ENCODE measurements at places on chromosomes 5 and 9.

DNA sequence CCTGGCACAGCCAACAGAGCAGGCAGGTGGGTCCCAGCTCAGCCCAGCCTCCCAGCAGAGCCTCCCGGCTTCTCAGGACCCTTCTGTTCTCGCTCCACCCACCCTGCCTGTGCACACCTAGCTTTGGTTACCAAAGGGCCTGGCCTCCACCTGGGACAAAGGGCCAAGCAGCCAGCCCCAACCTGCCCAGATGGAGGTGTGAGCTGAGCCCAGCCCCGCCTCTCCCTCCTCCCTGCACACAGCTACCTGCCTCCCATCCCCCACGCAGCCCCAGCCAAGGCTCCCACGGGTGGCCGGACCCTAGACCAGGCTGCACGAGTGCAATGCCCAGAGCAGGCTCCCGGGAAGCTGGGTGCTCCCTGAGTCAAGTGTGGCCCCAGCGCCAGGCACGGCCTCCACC is 5.6 kb downstream of the TPRN start:
- no peak for DNase-seq

DNA sequence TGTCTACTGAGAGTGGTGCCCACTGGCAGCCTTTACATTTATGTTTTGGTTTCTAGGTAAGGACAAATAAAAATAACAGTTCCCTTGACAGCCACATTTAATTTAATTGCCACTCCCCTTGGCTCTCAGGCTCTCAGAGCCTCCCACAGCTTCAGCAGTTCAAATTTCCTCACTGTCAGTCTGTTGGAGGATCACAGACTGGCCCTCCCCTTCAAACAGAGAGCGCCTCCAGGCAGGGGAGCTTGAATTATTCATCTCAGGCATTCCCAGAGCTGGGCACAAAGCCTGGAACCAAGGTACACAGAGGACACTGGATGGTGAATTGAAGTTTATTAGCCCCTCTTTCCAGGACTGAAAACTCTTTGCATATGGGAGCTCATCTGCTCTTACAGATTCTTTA is 407.7 kb downstream of the SPOCK1 start:
- DNase-seq, result no peak

- no peak for DNase-seq
Observed at GRCh38 chr5:144352330-144352729, 181.7 kb downstream of the KCTD16 start.

- no peak for DNase-seq
Observed at GRCh38 chr5:104045987-104046386, 483.4 kb upstream of the NUDT12 start.

GRCh38 chr9:127781806-127782205 is 3.3 kb upstream of the SH2D3C start:
- no peak for DNase-seq

DNA sequence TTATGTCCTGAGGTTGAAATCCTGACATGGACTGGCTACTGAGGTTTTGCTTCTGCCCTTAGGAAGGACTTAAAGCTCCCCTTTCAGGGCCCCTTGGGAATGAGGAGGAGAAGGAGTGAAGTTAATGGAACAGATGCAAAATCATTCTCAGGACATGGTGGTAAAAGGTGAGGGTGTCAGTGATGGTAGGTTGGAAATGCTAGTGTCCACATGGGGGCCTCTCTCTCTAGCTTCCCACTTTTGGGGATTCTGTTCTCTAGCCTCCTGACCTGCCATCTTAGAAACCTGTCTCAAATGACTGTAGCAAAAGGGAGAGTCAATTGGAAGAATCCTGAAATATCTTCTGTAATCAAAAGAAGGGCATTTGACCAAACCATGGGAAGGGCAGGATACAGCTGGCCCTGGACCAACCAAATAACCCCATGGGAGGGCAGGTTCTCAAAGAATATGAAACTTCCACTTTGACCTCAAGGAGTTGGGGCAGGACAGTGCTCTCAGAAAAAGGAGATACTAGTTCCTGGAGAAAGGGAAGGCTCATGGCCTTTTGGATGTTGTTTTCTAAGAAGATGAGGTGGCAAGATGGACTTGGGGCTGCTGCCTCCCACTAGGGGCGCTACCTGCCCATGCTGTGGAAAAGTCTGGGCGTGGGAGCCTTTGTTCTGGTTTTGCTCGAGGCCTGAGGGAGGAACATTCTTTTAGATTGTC is 21.2 kb upstream of the MLANA start:
- DNase-seq, result peak; percentile 70

DNA sequence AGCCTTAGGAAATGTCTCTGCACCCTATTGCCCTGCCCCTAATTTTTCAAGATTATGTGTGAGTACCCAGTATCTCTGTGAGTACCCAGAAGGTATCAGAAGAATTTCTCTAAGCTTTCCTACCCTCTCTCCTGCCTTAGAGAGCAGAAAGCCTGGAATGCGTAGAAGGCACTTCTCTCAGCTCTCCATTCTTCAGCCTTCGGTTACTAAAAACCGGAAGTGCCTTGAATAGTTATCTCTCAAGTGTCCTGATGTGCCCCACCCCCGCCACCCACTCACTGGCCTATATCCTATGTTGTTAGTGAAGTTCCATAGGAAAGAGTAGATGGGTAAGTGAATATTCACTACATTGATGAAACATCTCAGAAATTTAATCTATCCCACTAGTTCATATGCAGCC is 210.7 kb upstream of the CDH10 start:
- peak; percentile 9 for DNase-seq

DNA sequence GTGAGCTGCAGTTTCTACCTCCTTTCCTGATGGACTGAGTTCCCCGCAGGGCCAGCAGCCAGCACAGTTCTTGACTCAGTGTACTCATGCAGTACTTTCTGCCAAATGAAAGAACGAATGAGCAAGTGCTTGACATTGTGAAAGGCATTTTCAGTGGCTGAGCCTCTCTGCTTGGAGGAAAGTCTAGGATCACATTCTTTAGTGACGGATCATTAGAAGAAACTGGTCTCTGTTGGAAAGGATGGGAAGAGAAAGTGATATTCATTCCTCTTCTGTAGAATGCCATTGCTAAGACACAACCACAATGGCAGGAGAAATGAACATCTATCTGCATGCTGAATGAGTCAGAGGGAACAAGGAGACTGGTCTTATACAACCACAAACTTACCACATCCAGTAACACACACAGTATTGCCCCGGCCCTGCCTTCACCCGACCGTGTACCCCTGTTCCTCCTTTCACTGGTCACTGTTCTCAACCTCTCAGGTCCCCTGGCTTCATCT is 206.9 kb downstream of the CRB2 start:
- DNase-seq, result no peak

DNA sequence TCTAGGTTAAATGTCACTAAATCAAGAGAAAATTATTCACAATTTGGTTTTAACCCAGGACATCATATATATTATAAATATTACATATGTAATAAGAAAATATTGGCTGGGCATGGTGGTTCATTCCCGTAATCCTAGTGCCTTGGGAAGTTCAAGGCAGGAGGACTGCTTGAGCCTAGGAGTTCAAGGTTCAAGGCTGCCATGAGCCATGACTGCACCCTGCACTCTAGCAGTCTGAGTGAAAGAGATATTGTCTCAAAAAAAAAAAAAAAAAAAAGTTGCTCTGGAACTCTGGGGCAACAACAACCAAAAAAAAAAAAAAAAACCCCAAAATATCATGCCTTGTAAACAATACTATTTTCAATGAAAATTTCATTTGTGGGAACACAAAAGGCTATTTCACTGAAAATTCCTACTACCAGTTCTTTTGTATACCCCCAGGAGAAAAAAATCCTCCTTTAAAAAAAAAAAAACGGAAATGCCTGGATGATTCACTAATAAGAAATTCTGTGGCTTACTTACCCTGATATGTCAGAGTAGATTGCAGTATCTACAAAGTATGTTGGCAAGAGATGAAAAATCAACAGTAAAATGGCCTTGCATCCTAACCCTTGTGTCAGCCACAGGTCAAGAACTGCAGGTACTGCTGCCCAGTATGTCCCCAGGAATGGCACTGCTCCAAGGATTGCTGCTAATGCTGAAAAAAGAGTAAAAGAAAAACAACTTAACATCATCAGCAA is 22.6 kb upstream of the CTNNAL1 start:
- DNase-seq, result no peak
